Jurkat, Clone E6-1 (cell line): ENCODE measurements at places on chromosomes 4 and X.

- DNase-seq: no peak
These were observed 118.9 kb downstream of the RAB28 start for GRCh38 chr4:13365195-13365594.

GRCh38 chr4:11118513-11118912 lies 310.2 kb downstream of the HS3ST1 start:
- no peak for DNase-seq

DNA sequence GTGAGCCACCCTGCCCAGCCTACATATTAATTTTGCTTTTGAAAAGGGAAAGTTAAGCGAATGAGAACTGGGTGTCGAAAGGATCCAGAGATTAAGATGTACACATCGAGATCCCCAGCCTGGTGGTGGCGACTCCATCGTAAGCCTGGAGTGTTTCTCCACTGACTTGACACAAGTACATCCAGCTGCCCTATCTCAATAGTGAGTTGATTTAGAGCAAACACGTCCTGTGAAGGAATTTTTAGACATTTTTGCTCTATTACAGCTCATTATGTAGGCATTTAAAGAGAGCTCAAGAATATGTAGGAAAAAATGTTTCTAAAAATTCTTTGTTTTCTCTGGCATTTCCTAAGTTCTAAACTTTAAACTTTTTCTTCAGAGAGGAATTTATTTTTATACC lies 11.7 kb upstream of the CLDN34 start:
- DNase-seq: no peak

DNA sequence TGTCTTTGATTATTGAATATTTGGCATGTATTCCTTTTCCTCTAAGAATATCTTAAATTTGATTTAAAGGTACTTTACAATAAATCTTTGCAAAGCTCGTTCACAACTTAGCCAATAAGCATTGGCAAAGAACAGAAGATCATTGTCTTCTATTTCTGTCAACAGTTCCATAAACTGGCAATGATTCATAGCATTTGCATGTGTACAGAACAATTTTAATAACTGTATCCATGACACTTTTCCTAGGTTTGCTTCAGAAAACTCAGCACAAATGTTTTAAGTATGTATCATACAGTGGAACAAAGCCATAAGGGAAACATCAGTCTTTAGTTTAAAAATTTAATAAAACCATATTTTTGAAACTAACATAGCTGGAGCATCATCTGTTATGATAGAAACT lies 462.7 kb upstream of the RPS6KA3 start:
- DNase-seq: no peak

DNA sequence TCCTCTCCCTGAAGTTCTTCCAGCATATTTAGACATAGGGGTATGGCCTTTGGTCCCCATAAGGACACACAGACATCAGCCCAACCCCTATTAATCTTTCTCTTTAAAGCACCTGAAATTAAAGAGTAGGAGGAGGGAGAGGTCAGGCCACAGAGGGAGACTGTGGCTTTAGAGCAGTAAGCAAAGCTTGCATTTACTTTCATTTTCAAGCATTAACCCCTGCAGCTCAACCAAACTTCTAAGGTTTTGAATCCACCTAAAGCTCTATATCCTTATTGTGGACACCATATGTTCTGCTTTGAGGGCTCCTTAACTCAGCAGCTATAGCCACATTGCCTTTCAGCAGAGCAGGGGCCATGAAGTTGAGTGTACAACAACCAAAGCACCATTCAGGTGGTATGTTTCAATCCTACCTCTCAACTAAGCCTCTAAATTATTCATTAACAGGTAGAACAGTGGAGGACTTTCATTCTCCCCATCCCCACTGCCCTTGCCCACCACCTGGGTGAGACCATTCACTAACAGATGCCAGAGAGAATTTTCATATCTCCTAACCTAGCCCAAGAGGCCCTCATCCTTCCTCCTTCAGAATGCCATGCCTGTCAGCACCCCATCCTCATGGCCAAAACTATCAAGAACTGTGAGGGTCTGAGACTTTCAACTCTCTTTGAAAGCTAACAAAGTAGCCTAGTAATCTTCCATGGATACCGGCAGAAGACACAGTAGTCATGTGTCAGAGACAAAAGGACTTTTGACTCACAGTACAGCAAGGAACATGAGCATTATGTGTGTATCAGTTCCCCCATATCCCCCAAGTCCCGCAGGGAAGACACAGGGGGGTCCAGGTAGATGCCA lies 20.8 kb downstream of the LIN54 start:
- DNase-seq: peak; percentile 46

DNA sequence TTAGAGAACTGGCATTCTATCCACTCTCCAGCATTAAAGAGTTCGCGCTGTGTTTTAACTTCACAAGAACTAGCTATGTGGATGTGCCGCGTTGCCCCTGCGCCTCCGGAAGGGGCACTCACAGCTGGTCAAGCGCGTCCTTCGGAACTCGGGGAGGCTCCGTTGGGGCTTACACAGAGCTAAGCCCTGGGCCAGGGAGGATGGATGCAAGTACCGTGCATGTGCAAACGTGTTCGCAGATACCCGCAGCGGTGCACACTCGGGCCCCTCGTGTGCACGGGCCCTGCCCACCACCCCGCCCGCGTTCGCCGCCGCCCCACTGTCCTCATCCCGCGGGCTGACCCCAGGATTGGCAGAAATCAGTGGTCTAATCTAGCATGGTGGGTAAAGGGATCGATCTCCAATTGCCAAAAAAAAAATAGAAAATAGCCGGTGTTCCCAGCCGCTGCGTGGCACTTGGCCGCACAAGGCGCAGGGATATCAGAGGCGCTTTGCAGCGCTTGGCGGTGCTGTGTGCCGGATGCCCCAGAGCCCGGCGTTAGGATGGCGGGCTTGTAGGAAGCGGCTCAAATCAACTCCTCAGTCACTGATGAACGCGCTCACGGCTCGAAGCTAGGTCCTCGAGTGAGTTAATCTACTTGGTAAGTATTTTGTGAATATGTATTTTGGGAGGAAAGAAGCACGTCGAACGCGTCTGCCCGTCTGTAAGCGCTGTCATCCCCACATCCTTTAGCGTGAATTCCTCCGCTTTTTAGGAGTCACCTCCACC lies 989 bp upstream of the PCDH10 start:
- DNase-seq: no peak

- no peak for DNase-seq
These were observed 58.3 kb downstream of the PRKX start for GRCh38 chrX:3655181-3655580.

- DNase-seq: peak; percentile 87
These were observed 5.6 kb upstream of the ADD1 start for GRCh38 chr4:2837904-2838496.

GRCh38 chrX:131894995-131895394 lies 128.1 kb upstream of the STK26 start:
- no peak for DNase-seq

- DNase-seq: no peak
These were observed 83.4 kb upstream of the AFAP1 start for GRCh38 chr4:8022767-8023695.

DNA sequence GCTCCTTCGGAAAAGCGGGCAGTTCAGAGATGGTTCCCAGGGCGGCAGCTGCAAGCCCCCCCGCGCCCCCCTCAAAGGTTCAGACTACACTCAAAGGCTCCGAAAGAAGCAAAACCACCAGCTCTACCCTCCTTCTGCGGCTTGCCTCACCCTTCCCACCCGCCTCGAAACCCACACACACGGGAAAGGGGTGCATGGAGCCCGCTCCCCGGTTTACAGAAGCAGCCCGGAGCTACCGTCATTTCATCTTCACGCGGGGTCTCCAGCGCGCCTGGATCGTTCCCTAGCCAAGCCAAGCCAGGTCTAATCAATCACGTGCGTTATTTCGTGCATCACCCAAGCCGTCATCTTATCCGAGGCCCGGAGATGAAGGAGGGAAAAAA lies 1.2 kb downstream of the NLGN4X start:
- DNase-seq: no peak

GRCh38 chr4:101271516-101271915 lies 75.8 kb downstream of the PPP3CA start:
- no peak for DNase-seq

GRCh38 chr4:40842318-40842717 lies 92.6 kb downstream of the NSUN7 start:
- DNase-seq: no peak

DNA sequence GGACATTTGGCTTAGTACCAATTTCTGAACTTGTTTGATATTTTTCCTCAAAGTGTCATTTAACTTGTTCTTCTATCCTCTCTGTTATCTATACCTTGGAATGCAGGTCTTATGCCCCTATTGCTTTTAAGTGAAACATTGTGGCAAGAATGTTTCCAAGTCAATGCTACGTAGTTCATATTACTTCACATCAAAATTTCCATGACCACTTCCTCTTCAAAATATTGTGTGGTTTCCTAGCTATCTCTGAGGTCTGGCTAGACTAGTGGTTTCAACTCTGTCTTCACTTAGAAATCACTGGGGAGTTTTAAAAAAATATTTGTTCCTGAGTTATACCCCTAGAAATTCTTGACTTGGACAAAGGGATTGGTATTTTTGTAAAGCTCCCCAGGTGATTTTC lies 20.2 kb upstream of the RASGEF1B start:
- peak; percentile 69 for DNase-seq

- DNase-seq: no peak
These were observed 58.7 kb downstream of the RASGEF1B start for GRCh38 chr4:81412946-81413495.

GRCh38 chr4:11341337-11342043 lies 87.2 kb downstream of the HS3ST1 start:
- DNase-seq: no peak

- DNase-seq: no peak
These were observed 724.0 kb downstream of the ADGRL3 start for GRCh38 chr4:61924131-61924530.

DNA sequence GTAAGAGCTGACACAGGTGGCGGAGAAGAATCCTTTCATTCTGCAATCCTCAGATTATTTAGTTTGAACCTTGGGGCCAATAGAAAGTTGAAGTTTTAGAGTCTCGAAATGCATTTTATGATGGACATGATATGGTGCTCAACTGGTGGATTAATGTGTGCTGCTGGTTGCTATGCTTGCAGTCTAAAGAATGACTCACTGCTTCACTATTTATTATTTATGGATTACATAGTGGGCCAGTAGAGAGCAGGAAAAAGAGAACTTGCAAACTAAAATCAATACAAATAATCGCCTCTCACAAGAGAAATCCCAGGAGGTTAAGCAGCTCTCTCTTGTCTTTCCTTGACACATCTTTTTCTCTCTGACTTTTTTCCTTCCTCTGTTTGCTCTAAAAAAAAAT lies 2326.8 kb upstream of the AGA start:
- DNase-seq: no peak

GRCh38 chr4:92447255-92447905 lies 143.6 kb downstream of the GRID2 start:
- DNase-seq: no peak

GRCh38 chr4:5711479-5712184 lies 631 bp downstream of the EVC start:
- no peak for DNase-seq
